ENCODE measurements at places on chromosomes 1 and 21.

DNA sequence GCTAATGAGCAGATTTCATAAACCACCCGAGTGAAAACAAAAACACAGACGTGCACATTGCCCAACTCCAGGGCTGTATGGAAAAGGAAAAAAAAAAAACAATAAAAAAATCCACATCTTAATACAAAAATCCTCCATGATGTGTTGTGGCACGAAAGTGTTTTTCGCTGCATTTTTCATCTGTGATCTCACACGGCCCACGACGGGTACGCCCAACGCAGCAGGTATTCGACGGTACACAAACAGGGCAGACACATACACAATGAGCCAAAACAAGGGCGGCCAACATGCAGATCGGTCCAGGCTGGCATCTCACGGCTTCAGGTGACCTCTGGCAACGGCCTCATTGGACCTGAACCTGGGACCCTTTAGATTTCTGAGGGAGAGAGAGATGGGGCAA is 31.1 kb downstream of the CASZ1 start:
- no peak for DNase-seq

DNA sequence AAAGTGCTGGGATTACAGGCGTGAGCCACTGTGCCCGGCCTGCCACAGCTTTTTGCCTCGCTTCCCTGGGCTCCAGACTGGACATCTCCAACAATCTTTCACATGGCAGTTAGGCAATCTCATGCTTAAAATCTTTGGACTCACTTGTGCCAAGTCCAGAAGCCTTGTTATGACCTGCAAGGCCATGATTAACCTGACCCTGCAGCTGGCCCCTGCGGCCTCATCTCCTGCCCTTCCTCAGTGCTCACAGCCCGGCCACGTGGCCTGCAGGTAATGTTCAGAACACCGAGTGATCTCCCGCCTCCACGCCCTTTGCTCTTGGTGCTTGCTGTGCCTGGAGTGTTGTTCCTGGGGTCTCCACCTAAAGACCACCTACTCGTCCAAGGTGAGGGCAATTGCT is 24.9 kb downstream of the FAAH start:
- no peak for DNase-seq

DNA sequence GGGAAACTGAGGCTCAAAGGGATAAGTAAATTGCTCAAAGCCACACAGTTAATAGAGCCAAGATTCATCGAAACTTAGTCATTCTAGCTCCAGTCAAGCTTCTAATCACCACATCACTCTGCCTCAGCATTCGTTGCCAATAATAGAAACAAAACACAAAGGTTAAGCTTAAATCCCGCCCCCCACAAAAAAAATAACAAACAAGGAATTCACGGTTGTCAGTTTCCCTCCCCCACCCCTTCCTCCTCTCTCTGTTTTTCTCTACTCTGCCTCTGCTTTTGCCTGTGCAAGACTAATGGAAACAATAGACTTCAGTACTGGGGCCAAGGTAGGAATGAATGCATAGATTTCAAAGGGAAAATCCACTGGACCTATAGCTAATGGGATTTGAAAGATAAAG is 70.7 kb upstream of the ZNF644 start:
- no peak for DNase-seq

DNA sequence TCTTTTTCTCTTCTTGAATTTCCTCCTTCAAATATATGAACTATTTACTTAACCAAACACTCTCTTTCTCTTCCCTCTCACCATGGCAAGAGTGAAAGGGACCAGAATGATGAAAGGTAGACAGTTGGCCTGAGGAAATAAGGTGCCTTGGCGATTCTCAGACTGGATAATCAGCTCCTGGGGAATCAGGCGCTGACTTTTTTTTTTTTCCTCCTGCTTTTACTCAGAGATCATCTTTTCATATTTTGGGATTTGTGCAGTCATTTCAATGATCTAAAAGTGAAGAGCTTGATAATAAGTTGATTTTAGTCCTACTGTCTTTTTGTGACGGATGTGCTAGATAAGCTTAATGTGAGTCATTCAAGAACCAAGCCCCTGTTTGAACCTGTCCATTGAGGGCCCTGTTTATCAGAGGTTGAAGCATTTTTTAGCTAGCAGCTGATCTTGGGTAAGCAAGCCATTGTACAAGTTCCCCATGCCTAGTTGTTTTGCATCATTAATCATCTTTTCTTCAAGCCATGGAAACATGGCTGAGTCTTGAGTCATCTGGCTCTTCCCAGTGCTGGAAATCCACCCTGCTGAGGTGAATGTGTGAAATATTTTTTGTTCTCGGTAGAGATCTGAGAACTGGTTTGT is 40.8 kb downstream of the ITSN1 start:
- DNase-seq: no peak

DNA sequence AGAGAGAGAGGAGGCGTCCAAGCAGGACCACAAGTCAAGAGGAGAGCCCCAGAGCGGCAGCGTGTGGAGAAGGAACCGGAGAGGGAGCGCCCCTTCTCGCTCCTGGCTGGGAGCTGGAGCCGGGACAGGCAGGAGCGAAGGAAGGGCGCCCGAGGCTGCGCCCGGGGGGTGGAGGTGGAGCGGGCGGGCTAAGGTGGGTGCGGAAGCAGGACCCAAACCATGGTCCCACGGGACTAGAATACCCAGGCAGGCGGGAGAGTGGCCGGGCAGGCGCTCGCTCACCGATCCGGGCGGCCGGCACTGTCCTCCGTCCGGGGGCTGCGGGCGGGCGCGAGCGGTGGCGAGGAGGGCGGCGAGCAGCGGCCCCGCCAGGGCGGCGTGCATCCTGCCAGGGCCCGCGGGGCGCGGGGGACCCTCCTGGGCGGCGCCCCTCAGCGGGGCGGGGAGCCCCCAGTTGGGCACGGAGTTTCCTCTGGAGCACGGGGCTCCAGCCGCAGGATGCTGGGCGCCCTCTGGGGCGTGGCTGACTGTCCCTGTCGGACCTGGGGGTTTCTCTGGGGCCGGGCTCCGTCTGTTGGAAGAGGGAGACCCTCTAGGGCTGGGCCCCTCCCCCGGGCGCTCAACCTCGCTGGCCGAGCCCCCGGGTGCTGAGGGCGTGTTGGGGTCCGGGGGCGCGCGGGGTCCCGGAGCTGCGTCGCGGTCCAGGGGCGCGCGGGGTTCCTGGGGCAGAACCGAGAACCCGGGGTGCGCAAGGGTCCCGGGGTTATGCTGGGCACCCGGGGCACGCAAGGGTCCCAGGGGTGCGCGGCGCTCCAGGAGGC is 569 bp downstream of the TRABD2B start:
- no peak for DNase-seq

GRCh38 chr1:167761400-167761799 is 39.6 kb downstream of the MPZL1 start:
- no peak for DNase-seq

DNA sequence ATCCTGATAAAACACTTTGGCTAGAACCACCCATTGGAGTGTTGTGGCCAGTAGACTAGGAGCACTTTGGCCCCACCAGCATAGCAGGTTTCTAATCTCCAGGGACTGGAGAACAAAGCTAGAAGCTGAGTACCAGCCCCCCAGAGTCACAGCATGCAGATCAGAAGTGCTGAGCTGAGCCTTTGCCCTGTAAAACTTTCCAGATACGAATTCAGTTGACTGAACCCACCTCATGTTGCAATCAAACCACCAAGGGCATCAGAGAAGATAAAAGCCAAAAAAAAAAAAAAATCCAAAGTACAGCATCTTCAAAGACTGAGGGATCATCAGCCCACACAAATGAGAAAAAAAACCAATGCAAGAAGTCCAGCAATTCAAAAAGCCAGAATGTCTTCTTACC is 8.7 kb upstream of the CD53 start:
- no peak for DNase-seq

DNA sequence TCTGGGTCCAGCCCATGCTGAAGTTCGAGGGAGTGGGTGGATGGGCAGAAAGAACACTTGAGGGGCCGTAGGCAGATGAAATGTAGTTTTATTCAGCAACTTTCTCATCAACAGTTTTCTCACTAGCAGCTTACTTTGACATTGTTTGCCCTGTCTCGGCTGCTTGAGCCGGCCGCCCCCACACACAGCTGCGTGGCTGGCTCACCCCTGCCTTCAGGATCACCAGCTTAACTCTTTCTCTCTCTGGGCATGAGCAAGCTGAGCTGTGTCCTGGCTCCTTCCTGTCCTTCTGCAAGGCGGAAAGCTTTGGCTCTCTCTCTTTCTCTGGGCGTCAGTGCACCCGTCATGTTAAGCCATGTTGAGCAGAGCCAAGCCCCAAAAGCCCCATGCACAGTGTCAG is 104.4 kb upstream of the GNG12 start:
- DNase-seq: no peak

DNA sequence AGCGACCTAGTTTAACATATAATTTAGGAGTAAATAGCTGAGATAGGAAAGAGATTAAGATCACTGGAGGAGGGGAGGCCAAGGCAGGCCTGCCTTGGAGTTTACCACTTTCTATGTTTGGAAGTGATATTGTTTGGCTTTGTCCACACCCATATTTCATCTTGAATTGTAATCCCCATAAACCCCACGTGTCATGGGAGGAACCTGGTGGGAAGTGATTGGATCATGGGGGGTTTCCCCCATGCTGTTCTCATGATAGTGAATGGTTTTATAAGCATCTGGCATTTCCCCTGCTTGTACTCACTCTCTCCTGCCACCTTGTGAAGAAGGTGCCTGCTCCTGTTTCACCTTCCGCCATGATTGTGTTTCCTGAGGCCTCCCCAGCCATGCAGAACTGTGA is 58.3 kb upstream of the ARTN start:
- no peak for DNase-seq

GRCh38 chr1:205961991-205962820 is 18.9 kb upstream of the SLC26A9 start:
- DNase-seq: no peak

GRCh38 chr1:240293706-240294105 is 202.0 kb downstream of the FMN2 start:
- no peak for DNase-seq

GRCh38 chr1:34324879-34325440 is 148.3 kb downstream of the C1orf94 start:
- no peak for DNase-seq

GRCh38 chr1:157831968-157832626 is 9.5 kb downstream of the CD5L start:
- no peak for DNase-seq

GRCh38 chr1:67376381-67376780 is 53.8 kb downstream of the SERBP1 start:
- no peak for DNase-seq

DNA sequence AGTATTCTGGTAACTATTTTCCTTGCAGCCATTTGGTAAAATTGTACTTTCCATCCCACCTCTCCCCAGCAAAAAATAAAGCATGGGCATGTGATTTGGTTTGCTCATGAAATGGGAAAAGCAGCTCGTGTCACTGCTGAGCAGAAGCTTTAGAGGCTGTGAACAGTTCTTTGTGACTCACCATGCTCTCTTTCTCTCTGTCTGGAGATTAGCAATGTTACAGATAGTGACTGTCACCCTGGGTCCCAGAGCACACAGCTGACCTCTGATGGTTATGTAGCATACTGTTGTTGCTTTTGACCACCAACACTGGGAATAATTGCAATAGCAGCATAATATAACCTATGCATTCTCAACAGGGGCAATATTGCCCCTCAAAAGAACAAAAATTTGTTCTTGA is 70.6 kb downstream of the RGS2 start:
- no peak for DNase-seq

- DNase-seq: no peak
These were observed 2.6 kb upstream of the TNFRSF9 start for GRCh38 chr1:7943251-7943650.

DNA sequence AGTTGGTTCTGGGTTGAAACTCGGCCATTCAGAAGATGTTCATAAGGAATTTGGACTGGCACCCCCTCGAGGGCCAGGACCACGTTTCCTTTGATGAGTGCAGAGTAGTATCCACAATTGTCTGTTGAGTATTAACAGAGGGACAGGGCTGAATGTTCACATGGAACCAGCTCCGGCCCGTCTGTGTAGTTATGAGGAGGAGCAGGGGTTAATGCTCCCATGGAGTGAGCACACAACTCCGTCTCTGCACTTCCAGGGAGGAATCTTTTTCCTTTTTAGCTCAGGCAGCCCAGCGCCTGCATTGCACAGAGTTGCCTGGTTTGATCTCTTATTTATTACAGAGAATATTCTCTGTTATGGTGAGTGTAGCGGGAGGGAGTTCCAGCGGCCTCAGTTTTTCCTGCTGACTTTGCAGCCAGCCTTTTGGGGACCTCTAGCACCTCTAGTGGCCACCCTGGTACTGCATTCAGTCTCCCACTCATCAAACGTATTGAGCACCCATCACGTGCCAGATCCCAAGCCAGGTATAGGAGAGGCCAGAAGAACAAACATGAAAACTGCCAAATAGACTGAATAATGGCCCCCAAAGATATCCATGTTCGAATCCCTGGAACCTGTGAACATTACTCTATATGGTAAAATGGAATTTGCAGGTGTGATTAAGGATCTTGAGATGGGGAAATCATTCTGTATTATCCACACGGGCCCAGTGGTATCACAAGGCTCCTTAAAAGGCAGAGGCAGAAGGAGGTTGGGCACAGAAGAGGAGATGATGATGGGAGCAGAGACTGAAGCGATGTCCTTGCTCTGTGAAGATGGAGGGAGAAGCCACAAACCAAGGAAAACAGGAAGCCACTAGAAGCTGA is 167.7 kb upstream of the CSF3R start:
- peak; percentile 9 for DNase-seq

- no peak for DNase-seq
These were observed 278.5 kb downstream of the MATN1 start for GRCh38 chr1:30444850-30445249.

DNA sequence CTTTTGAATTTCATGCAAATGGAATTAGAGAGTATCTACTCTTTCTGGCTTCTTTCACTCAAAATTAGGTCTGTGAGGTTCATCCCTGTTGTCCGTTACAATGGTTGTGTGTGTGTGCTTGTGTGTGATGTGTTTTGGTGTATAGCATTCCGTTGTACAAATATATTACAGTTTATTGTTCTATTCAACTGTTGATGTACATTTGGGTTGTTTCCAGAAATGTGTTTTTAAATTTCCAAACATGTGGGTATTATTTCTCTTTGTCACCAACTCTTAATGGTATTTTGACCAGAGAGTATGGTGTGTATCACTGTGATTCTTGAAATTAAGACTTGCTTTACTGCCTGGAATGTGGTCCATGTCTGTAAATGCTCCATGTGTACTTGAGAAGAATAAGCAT is 16.8 kb upstream of the HCRTR1 start:
- no peak for DNase-seq

GRCh38 chr21:14993115-14993514 is 71.7 kb downstream of the NRIP1 start:
- no peak for DNase-seq

- no peak for DNase-seq
These were observed 31.9 kb upstream of the IL19 start for GRCh38 chr1:206738370-206739366.

- DNase-seq: no peak
These were observed 4.5 kb upstream of the KLF17 start for GRCh38 chr1:44114098-44114497.

- DNase-seq: no peak
These were observed 67.8 kb downstream of the ACTL8 start for GRCh38 chr1:17822741-17823426.

GRCh38 chr1:156402331-156403020 is 33.5 kb downstream of the RHBG start:
- DNase-seq: no peak

GRCh38 chr1:193558491-193559028 is 372.1 kb upstream of the B3GALT2 start:
- DNase-seq: no peak

- no peak for DNase-seq
These were observed 641.8 kb downstream of the MATN1 start for GRCh38 chr1:30081379-30082102.

Measured in stimulated activated CD4-positive, alpha-beta T cell treated with anti-CD3 and anti-CD28 coated beads, Interleukin-1b, Interleukin-23, amount 100 ng/mL, for 1 hour (primary cell).